Stimulated activated CD8-positive, alpha-beta memory T cell treated with anti-CD3 and anti-CD28 coated beads, Interleukin-2, amount 100 ng/mL, for 1 hour (primary cell): ENCODE measurements at places on chromosomes 4 and X.

DNA sequence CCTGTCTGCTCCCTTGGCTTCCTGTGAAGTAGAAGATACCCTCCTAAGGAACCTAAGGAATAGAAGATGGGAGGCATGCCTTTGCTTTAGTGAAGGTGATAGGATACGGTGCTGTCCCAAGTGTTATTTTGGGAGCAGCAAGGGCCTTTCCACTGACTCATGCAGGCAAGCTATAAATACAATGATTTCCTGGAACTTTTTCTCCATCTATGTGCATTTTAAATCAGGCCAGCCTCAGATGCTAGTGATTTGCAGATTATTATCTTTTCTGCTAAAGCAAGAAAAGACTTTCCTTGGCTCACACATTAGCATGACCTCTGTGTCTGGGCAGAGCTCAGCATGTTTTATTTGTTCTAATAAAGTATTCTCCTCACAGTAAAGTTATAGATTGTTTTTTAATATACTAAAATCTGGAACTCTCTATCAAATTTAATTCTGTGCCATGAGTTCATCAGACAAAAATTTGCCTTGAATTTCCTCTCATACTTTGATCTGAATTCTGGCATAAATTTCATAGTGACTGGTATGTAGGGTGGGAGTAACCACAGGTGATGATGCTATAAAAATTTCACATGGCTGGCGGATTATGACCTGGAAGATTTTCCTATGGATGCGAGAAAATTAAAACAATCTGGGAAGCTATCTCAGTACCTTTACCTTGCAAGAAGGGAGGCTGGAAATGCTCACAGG, 131.7 kb downstream of the REPS2 start:
- DNase-seq, result no peak

- DNase-seq, result no peak
These were observed 17.6 kb downstream of the MAGEA8 start for GRCh38 chrX:149898554-149898953.

DNA sequence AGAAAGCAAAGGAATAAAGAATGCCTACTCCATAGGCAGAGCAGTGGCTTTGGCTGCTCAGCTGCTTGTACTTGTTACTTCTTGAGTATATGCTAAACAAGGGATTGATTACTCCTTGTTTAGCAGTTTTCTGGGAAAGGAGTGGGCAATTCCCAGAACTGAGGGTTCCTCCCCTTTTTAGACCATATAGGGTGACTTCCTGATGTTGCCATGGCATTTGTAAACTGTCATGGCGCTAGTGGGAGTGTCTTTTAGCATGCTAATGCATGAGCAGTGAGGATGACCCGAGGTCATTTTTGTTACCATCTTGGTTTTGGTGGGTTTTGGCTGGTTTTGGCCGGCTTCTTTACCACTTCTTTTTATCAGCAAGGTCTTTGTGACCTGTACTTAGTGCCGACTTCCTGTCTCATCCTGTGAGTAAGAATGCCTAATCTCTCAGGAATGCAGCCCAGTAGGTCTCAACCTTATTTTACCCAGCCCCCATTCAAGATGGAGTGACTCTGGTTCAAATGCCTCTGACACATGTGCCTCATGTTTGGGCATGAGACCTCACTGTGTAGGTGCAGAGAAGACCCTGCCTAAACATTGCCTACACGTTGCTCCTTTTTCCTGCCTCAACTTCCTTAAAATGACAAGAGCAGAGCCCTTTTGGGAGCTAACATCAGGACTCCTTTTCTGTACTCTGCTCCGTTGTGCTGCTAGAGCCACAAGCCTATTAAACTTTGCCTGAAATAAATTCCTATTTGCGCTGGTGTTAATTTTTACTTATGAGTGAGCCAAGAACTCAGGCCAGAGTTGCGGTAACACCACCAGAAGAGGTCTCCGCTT, 21.0 kb upstream of the UBA6 start:
- DNase-seq, result no peak

DNA sequence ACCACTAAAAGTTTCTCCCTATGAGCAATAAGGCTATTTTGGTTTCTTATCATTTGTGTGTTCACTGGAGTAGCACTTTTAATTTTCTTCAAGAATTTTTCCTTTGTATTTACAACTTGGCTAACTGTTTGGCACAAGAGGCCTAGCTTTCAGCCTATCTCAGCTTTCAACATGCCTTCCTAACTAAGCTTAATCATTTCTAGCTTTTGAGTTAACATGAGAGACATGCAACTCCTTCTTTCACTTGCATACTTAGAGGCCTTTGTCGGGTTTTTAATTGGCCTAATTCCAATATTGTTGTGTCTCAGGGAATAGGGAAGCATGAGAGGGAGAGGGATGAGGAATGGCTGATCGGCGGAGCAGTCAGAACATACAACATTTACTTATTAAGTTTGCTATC, 349.8 kb downstream of the OPHN1 start:
- no peak for DNase-seq

DNA sequence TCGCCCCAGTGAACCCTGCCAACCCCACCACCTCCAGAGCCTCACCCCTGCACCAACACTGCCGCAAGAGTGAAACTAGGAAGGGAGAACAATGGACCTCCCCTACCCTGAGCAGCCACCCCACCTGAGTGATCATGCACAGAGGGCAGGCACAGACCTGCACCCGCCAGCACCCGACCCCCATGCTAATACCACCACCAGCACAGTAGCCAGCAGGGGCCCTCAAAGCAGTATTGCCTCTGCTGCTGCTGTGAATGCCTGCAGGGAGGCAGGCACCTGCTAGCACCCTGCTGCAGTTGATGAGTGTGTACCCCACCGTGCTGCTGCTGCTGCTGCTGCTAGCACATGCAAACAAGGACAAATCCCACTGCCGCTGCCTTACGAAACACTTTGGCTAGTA, 100.1 kb downstream of the RAB28 start:
- no peak for DNase-seq

GRCh38 chr4:53629296-53629695, 38.0 kb upstream of the LNX1 start:
- no peak for DNase-seq
